Stimulated activated CD4-positive, alpha-beta T cell treated with anti-CD3 and anti-CD28 coated beads, Interleukin-1b, Interleukin-23, amount 100 ng/mL, for 1 hour (primary cell): ENCODE measurements at places on chromosomes 4 and X.

- DNase-seq, result no peak
Observed at GRCh38 chr4:155582971-155583437, 83.6 kb upstream of the GUCY1A1 start.

DNA sequence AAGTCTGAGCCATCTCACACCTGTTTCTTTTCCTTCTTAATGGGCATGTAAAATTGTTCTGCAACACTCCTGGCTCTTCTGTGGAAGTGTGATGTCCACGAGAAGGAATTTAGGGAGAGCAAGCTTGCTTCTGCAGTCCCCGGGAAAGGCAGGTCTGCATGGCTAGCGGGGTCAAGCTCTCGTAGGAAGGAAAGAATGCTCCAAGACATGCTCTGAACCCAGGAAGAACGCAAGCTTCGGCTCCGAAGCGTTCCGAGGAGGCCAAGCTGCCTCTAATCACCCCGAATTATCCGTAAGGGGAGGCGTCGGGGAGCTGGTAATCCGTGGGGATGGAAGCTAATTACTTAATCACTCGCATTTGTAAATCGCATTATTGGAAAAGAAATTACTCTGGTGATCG, 177.7 kb downstream of the CRLF2 start:
- DNase-seq, result no peak

DNA sequence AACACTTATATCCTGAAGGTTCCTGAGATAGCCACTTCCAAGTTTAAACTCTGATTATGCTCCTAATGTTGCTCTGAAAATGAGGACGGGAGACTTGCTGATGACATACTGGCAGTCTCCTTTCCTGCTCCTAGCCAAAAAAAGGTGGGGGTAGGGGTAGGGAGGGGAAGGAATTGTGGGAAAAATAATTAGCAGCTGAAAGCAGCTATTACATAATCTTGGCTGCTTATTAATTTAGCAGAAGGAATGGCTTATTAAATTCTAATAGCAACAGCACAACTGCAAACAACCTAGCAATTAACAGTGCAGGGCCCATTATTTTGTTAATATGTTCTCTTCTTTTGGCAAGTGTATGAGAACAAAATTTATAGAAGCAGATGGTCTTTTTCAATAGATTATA, 2.0 kb upstream of the AP1S2 start:
- no peak for DNase-seq

DNA sequence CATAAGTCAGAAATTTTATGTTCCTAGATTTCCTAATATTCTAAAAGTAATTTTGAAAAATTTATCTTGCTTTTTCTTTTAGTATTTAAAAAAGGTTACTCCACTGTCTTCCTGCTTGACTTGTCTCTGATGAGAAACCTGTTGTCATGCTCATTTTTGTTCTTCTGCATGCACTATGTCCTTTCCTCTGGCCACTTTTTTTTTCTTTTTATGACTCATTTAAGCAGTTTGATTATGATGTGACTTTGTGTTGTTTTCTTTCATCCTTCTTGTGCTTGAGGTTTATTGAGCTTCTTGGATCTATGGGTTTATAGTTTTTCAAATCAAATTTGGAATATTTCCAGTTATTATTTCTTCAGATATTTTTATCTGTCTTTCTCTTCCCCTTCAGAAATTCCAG, 12.0 kb upstream of the UFSP2 start:
- DNase-seq, result no peak

- DNase-seq, result no peak
Observed at GRCh38 chrX:48516285-48516684, 5.3 kb upstream of the EBP start.

DNA sequence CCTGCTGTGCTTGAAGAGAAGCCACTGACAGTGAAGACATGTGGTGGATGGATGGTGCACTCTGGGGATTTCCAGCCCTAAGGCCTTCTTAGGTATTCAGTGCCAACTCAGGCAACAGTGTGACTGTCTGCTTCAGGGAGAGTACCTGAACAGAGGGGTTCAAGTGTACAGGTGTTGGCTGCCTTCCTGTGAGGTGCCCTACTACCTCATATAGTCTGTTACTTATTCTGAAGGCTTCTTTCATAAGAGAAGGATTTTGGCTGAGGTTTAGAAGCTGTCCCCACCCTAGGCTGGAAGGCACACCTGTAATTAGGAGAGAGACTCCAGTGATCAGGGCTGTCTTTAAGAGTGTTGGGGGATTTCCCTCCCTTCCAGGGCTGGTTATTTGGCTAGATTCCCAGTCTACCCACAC, 1.8 kb downstream of the FTHL17 start:
- no peak for DNase-seq

DNA sequence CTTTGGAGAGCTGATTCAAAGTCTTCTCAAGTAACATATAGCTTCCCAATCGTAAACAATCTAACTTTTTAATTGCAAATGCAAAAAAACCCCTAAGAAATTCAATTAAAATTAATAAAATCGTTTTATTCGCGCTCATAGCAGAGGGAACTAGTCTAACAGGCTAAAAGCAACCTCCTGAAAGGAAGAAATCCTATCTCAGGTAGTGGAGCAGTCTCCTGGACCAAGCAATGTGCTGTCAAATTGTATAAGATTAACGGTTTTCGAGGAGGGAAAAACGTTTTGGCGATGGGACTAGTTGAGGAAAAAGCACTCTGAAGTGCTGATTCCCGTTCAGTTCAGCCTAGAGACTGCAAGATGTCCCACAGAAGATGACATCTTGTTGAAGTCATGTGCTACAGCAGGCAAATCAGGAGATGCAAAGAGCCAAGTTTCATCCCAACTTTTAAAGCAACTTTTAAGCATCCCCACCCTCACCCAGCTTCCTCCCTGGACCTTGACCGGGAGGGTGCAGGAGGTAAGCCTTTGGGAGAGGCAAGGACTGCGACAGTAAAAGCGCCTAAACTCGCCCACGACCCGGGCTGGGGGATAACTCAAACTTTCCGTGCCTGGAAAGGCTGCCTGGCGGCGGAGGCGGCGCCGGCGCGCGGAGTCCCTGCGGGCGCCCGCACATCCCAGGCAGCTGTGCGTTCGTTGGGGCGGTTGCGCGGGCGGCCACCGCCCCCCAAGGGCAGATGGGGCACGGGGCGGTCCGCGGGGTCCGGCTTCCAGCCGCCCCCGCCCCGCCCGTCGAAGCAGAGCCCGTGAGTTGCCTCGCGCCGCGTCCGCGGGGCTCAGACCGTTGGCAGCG, 784 bp downstream of the MAP7D3 start:
- DNase-seq, result peak; percentile 4

GRCh38 chrX:1477801-1478458, 25.2 kb upstream of the ASMTL start:
- no peak for DNase-seq

DNA sequence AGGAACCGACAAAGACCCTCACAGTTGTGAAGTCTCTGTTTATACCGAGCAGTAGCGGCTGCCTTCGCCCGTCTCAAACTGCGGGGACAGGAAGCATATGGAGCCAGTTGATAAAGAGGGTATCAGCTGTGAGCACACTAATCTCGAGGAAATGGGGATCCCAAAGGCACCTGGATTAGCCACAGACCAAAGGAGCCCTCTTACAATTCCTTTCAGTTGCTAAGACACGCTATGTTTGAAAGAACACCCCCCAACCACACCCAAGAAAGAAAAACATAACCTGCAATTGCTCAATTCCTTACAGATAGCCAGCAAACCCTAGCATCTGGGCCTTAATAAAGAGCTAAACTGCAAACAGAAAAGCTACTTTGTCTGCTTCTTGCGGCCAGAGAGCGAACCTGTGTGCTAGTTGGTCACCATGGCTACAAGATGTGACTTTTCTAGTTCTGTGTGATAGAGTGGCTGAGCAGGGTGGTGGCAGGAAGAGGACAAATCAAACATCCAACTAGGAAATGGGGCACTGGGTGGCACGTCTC, 23.3 kb upstream of the CHRNA9 start:
- DNase-seq, result no peak

DNA sequence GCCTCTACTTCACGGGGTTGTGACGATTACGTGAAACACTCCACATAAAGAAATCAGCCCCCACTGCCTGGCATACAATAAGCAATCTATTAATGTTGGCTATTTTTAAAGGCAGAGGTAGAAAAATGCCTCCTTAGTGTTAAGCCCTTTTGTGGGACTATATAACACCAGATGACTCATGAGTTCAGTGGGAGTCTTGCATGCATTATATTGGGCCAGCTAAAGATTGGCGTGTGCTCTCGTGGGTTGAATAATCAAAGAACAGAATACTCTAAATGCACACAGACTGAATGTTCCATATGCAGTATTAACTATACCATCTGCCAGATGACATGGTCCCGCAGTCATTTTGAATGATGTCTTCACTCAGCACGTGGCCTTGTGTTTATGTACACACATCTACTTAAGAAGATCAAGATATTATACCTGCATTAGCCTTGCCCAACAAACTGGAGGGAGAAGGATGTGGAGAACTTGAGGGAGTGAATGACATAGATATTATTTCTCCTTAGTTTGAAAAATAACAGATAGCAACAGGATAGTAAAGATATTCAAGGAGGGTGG, 85.0 kb upstream of the MYOZ2 start:
- DNase-seq, result no peak

DNA sequence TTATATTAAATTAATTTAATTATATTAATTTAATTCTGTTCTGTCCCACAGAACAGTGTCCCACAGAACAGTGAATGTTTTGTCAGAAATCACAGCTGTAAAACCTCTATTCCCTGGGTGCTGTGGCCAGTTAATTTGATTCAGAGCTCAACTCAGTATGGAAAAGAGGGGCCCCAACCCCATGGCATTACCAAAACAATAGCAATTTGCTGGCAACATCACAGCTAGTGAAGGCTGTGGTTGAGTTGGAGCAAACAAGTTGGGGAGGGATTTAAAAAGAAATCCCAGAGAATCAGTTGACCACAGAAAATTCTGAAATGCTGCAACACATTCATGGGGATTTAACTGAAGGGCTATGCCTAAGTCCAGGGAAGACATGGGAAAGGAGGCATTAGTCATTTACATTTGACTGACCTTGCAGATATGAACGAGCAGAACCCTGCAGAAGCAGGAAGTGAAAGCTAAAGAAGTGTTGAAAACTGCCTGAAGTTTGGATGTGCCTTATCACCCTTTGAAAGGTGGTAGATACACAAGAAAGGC, 30.1 kb downstream of the PDHA2 start:
- DNase-seq, result no peak

DNA sequence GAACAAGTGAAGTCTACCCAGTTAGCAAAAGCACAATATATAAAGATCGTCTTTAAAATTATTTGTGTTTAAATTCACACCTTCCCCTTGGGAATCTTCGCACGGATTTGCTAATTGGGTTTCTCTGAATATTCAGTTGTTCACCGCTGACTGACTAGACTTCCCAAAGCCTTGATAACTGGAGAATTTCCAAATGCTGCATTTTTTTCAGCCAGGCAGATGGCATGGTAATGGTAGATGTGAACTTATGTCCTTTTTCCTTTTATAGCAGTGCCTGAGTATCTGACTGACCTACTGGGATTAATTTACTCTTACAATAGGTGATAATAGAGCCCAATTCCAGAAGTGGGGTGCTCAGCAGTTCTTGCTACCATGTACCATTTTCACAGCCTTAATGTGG, 548.1 kb downstream of the PACRGL start:
- DNase-seq, result no peak

DNA sequence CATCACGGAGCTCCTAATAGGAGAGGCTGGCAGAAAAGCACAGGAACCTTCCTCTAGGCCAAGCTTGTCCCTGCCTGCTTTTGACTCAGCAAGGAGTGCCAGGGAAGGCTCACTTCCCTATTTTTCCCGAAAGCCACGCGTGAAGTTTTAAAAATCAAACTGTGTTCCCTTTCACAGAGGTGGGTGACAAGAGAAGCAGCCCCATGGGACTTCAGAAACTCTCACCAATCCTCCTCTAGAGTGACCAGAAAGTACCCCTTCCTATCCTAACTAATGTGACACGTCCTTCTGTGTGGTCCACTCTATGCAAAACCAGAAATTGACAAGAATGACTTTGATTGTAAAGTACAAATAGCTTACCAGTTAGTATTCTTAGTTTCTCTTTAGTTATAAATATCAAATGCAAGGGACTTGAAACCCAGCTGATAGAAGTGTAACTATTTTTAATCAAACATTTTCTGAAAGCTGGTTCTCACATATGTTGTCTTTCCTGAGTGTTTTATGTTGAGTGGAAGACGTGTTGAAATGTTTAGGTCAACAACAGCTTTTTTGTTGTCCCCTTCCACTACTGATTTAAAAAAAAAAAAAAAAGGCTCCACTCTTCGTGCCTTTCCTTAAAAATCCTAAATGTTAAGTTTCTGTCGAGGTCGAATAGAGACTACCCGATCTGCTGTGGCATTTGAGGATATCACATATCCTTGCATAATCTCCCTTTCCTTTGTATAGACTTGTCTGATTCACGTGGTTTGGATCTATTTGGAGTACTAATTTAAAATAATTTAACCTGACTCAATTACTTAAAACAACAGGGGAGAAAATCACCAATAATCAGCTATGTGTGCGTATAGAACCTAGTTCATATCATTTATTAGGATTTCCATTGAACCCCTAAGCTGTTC, 42.1 kb downstream of the NFKB1 start:
- no peak for DNase-seq

DNA sequence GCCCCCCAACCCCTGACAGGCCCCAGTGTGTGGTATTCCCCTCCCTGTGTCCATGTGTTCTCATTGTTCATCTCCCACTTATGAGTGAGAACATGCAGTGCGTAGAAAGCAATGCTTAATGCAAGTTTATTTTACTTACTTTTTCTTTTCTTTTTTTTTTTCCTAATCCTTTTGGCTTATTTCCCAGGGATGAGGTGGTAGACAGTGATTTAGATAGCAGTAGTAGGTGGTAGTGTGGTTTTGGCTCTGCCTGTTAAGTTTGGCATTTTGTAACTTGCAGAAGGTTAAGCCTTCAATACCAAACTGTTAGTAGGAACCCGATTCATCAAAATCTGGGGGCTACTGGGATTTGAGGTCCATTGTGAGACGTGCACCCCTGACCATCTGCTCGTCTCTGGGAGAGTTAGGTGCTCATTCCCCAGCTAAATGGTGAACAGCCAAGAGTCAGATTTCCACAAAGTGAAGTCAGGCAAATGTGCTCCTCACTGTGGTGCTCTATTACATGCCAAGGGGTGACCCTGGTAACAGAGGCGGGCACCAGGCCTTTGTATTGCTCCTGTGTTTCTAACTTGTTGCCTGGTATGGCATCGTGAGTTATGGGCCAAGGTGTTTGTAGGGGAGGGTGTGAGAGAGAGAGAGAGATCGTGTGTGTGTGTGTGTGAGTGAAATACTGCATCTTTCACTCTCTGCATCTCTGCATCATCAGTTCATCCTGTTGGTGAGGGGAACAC, 70.3 kb downstream of the PHOX2B start:
- DNase-seq, result no peak

DNA sequence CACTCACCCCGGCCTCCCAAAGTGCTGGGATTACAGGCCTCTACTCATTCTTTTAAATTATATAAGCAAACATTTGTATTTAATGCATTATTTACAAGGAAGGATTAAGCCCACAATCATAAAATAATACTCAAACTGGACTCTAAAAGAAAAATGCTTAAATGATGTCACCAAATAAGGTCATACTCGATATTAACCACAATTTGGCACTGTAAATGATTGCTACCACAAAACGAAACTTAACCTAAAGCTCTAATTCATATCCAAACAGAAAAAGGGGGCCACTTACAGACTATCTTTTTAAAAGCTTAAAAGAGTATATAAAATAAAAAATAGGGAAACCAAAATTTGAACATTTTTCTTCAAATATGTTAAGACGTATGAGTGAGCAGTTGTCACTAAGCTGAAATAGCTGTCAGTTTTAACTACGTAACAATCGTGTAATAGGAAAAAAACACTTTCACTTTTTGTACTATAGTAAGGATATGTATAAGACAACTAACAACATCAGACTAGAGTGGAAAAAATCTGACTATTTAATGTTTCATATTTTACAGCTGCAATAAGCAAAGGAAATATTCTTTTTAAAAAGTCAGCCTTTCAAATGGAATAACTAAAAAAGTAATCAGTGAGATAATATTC, 108.2 kb upstream of the GPR34 start:
- DNase-seq, result no peak
